CD4-positive, alpha-beta T cell (primary cell): ENCODE measurements at places on chromosomes 16 and 17. TPM values are rescaled to one million over a fixed set of nuclear protein-coding genes. Genes with fewer than 3 reads are reported as not detected.

Gene SMPD3
- total RNA-seq = 0.89 TPM

Gene C16orf86
- 2.0 TPM for total RNA-seq

Gene ZKSCAN2
- 9.5 TPM for total RNA-seq

- no peak for DNase-seq
These were observed 107.7 kb downstream of the TOX3 start for GRCh38 chr16:52439171-52439701.

- no peak for DNase-seq
These were observed 15.4 kb downstream of the ARL2BP start for GRCh38 chr16:57260294-57260929.

- DNase-seq = no peak
These were observed 582.6 kb upstream of the CDH5 start for GRCh38 chr16:65783709-65784474.

GRCh38 chr17:75902406-75902805 is 2.3 kb downstream of the MRPL38 start:
- no peak for DNase-seq

DNA sequence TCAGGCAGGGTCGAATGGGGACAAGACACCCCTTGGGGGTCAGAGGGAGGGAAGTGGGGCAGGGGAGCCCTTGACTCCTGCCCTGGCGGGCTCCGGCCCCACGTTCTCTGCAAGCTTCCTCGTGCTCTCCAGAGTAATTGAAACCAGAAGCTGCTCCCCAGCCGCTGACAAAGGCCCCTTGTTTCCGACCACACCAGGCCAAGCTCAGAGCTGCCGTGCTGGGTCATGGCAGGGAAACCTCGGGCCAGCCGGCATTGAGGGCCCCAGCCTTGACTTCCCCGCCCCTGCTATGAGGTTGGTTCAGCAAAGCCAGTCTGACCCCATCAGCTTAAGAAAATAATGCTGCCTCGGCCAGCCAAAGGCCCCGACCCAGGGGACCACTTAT is 43.3 kb downstream of the TIMM22 start:
- no peak for DNase-seq

- DNase-seq = no peak
These were observed 1.1 kb upstream of the GNA13 start for GRCh38 chr17:65057531-65058090.
